ENCODE measurements at places on chromosomes 13 and 19. TPM values are rescaled to one million over a fixed set of nuclear protein-coding genes. Genes with fewer than 3 reads are reported as not detected.

DNA sequence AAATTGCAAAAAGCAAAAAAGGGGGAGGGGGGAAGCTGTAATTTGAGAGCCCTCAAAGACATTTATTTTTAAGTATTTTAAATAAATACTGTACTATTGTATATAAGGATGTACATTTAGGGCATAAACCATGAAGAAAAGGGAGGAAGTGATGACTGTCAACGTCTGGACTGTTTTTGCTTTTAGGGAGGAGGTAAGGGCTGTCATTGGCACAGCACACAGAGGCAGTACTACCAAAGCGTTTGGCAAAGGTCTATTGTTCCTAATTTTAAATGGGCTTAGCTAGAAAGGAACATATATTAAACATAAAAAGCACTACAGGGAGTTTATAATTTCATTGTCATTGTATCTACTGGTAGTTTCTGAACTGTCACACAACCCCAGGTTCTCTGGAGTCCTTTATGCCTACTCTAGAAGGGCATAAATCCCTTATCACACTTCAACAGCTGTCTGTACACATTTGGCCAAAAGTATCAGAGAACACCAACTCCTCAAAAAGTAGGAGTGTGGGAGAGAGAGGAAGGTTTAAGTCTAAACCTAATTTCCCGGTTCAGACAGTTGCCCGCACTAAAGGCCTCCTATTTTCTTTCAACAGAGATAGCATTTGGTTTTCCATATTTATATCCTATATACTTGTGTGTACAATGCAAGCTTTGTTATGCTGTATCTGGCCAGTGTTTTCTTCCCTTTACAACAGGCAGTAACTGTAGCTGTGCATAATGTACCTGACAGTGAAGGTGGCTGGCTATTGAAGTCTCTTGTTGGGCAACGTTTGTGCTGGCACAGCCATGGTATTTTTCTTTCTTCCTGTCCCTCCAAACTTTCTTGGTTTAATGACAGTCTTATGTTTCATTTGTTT is 406.2 kb downstream of the KLF5 start:
- H3K4me3 ChIP-seq: no peak overlapping the region
- no peaks in the 10 kb centered on the region for H3K27me3 ChIP-seq
- DNase-seq: no peak
- no peaks in the 10 kb centered on the region for H3K36me3 ChIP-seq
- no peaks in the 10 kb centered on the region for H3K4me1 ChIP-seq

GRCh38 chr13:111051041-111051725 is 63.9 kb upstream of the ARHGEF7 start:
- peaks cover 18% of the 10 kb centered on the region for H3K27me3 ChIP-seq
- H3K36me3 ChIP-seq: no peaks in the 10 kb centered on the region
- peaks cover 6% of the 10 kb centered on the region for H3K4me1 ChIP-seq

GRCh38 chr13:99932912-99933311 is 38.7 kb downstream of the ZIC5 start:
- H3K4me1 ChIP-seq: no peaks in the 10 kb centered on the region
- H3K4me3 ChIP-seq: no peak overlapping the region
- no peaks in the 10 kb centered on the region for H3K36me3 ChIP-seq
- peaks cover 2% of the 10 kb centered on the region for H3K27me3 ChIP-seq

DNA sequence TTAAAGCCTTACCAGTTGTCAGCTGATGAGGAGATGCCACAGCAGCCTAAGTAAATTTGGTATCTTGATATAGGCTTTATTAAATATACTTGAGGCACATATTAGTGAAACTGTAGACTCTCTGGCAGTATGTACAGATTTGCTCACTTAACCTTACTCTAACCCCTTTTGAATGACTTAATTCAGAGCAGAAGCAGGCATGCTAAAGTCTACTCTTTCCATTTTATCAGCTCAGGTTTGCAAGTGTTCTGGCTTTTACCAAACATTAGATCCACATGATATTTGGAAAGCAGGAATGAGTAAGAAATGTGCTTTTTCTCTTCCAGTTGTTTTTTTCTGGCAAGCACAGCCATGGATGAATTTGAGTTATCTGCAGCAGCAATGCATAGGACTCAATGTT is 541.0 kb upstream of the PCDH9 start:
- no peak overlapping the region for H3K27ac ChIP-seq
- no peak overlapping the region for H3K4me3 ChIP-seq
- no peaks in the 10 kb centered on the region for H3K4me1 ChIP-seq
- H3K36me3 ChIP-seq: no peaks in the 10 kb centered on the region
- DNase-seq: no peak

GRCh38 chr19:39321832-39322176 is 1.1 kb upstream of the LRFN1 start:
- peaks cover 3% of the 10 kb centered on the region for H3K27me3 ChIP-seq
- peak overlapping the region; percentile 4 for H3K27ac ChIP-seq
- peak overlapping the region; percentile 75 for H3K4me3 ChIP-seq
- DNase-seq: no peak
- H3K4me1 ChIP-seq: peaks cover 12% of the 10 kb centered on the region

DNA sequence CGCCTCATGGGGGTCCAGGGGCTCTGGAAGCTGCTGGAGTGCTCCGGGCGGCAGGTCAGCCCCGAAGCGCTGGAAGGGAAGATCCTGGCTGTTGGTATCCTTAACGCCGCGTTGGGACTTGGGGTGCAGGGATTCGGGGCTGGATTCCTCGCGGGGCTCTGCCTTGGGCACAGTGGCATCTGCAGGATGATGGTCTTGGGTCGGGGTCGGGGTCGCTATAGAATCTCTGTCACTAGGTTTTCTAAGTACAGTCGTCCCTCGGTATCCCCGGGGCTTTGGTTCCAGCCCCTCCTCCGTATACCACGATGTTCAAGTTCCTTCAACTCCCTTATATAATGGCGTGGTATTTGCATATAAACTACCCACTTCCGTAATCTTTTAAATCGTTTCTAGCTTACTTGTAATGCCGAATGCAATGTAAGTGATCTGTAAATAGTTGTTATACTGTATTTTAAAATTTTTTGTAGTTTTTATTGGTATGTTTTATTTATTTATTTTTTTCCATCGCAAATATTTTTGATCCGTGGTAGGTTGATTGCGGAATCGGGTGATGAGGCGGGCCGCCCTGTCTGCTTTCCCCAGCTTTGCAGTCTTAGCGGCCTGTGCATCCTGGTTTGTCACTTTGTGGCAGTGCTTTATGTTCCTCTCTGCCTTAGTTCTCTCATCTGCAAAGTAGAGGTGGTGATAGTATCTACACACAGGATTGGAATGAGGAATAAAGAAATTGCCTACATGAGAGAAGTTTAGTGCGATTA is 606 bp downstream of the ERCC5 start:
- peak overlapping the region; percentile 98 for H3K4me3 ChIP-seq
- H3K27me3 ChIP-seq: no peaks in the 10 kb centered on the region
- peaks cover 16% of the 10 kb centered on the region for H3K36me3 ChIP-seq

GRCh38 chr19:16660763-16661479 is at the start of gene TMEM38A:
Gene TMEM38A (plus strand): TSS chr19:16661139. CDS start chr19:16661218, 79 bp downstream.
- DNase-seq: peak; percentile 40
- no peaks in the 10 kb centered on the region for H3K27me3 ChIP-seq
- peaks cover 32% of the 10 kb centered on the region for H3K4me1 ChIP-seq
- H3K27ac ChIP-seq: peak within 1 kb of the TSS; percentile 96

FFAR2 gene
- total RNA-seq: not detected

GRCh38 chr19:18878058-18878797 is 17.7 kb downstream of the CERS1 start:
- no peaks in the 10 kb centered on the region for H3K4me1 ChIP-seq
- no peaks in the 10 kb centered on the region for H3K36me3 ChIP-seq
- DNase-seq: no peak
- H3K4me3 ChIP-seq: no peak overlapping the region
- H3K27ac ChIP-seq: no peak overlapping the region
- no peaks in the 10 kb centered on the region for H3K27me3 ChIP-seq

All from activated T-helper 2 cell treated with anti-CD3 and anti-CD28 coated beads, Interferon-gamma antibody, Interleukin-2, Interleukin-4, amounts not matched to agents 10 μg/mL and 5 μg/mL and 100 μg/mL, durations not matched to agents 14 hours and 24 hours and 36 hours (primary cell).